ENCODE measurements at places on chromosomes 1 and 21.

GRCh38 chr1:5725855-5726585 is 266.2 kb downstream of the NPHP4 start:
- no peak for DNase-seq

DNA sequence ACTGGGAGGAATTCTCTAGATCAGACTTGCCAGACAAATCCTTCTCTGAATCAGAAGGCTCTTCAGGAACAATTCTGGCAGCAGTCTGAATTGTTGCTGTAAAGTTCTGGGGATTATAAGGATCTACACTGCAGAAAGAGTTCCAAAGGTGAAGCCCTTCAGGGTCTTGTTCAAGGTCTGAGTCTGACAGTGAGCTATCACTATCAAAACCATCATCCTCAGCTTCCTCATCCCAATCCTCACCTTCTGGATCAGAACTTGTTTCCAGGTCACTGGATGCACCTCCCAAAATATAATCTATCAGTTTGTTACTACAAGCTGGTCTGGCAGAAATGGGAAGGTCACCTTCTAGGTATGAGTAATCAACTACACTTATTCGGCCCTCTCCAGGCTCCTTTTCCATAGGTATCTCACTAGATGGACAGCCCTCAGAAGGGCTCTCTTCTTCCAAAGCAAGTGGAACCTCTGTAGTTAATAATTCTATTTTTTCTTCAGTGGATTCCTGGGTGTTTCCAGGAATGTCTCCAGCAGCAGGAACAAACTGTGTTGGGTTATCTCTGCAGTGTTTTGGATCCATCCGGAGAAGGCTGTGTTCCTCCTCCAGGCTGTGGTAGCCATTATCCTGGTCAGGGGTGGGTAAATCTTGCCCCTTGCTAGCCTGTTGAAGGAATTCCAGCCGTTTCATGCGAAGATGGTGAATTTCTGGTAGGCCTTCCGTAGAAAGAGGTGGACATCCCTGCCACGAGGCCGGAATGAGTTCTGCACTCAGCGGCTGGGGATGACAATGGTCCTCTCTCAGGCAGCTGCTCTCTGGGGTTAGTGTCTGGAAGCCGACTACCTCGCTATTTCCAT is 1.6 kb downstream of the PPP1R15B start:
- DNase-seq, result no peak

GRCh38 chr1:168360151-168361021 is 79.7 kb downstream of the TBX19 start:
- no peak for DNase-seq

GRCh38 chr1:25641931-25642573 is 25.5 kb downstream of the MAN1C1 start:
- DNase-seq, result peak; percentile 47

- DNase-seq, result no peak
Measured at GRCh38 chr1:204042516-204042915, 30.4 kb upstream of the SOX13 start.

GRCh38 chr1:236982380-236982779 is 21.9 kb downstream of the MT1HL1 start:
- no peak for DNase-seq

- peak; percentile 67 for DNase-seq
Measured at GRCh38 chr1:24955161-24955560, 25.1 kb upstream of the RUNX3 start.

- DNase-seq, result peak; percentile 77
Measured at GRCh38 chr1:28064064-28064463, 24.3 kb downstream of the EYA3 start.

- no peak for DNase-seq
Measured at GRCh38 chr1:244447024-244447423, 4.7 kb downstream of the ADSS2 start.

DNA sequence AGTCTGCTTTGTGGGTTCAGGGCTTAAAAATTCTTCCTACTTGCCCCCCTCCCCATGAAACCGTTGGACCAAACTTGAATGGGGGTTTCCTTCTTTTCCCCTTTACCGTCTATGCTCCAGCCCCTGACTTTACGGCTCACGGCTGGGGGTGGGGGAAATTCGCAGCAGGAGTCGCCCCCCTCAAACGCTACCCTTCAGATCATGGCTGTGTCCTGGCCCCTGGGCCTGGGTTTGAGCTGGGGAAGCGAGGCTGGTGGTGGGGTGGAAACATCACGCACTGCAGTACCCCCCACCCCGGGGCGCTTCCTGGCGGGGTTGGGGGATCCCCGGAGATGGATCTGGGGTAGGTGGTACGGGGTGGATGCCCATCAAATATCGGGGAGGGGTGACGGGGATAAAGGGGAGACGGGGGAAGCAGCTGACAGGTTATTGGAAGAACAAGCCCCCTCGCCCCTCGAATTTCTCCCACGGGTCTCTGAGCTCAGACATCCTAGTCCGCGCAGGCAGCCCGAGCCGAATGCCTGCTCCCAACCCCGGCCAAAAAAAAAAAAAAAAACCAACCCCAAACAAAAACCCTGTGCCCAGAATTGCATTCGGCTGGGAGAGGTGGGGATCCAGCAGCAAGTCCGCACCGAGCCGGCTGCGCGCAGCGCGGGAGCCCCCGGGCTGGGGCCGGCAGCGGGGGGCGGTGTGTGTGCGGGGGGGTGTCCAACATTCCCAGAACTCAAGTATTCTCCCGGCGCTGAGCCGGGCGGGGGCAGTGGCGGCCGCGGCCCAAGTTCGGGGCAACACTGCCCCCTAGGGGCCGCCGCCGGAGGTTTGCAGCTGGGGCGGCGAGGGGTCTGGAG is 59.0 kb upstream of the ACOT11 start:
- peak; percentile 73 for DNase-seq

DNA sequence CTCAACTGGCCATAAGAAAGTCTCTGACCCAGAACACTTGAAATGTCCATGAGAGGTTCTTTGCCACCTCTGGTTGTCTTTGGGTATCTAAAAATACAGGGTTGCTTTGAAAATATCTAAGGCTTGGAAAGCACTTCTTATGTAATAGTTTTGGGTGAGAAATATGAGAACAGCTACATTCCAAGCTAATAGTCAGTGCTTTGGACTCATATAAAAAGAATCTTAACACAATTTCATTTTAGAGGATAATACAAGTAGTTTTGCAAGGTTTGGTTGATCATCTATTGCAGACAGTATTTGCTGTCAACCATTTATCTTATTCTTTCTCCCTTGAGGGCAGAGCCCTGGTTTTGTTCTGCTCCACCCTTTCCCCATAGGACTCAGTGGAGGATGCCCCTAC is 207.5 kb downstream of the KCNK2 start:
- peak; percentile 1 for DNase-seq

- DNase-seq, result no peak
Measured at GRCh38 chr1:15068997-15069396, 84.5 kb upstream of the TMEM51 start.

DNA sequence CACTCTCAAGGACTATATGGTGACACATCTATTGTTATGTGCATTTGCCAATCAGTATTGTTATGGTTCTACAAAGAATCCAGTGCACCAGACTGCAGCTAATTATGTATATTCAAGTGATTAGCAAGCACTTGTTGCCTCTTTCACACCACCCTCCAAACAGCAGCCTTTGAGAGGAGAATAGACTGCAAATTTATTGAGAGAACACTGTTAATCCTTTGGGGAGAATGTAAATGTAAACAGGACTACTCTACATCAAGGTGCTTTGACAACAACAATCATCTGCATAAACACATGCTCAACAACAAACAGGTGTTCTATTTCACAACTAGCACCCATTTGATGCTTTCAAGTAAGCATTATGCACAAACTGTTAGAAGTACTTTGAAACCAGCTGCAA is 117.4 kb downstream of the AKT3 start:
- no peak for DNase-seq

DNA sequence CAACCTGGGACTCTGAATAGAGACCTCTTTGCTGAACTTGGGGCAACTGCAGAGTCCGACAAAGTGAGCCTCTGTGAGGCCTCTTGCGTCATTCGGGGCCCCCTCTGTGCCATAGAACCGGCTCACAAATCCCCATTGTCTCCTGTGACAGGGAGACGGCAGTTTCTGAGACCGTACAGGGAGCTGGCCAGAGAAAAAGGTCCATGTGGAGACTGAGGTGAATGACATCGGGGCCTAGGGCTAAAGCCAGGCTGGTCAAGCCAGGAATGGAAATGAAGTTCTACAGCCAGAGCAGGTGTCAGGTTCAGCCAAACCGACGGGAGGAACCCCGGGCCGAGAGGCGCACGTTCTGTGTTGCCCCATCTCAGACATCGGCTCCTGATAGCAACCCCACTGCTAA is 37.1 kb upstream of the TRIM67 start:
- DNase-seq, result no peak

DNA sequence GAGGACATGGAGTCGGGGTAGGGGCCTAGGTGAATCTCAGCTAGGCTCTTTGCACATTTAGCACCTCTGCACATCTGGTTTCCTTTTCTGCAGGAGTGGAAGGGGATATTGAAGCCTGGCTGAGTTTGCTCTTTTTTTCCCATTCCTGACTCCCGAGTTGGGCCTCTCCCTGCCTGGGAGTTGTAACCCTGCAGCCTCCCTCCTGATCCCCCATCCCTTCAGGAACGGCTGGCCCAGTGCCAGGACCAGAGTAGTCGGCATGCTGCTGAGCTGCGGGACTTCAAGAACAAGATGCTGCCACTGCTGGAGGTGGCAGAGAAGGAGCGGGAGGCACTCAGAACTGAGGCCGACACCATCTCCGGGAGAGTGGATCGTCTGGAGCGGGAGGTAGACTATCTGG is 836 bp downstream of the OLFML3 start:
- DNase-seq, result no peak

GRCh38 chr1:211742272-211742671 is 66.9 kb upstream of the NEK2 start:
- no peak for DNase-seq

DNA sequence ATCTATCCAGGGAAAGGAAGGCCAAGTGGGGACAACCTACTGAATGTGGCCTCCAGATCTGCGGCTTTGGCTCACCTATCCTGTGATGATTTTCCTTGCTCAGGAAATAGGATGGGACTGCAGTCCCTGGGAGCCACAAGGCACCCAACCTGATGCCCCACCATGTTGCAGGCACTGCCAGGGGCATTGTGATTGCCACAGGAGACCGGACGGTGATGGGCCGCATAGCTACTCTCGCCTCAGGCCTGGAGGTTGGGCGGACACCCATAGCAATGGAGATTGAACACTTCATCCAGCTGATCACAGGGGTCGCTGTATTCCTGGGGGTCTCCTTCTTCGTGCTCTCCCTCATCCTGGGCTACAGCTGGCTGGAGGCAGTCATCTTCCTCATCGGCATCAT is 11.8 kb downstream of the ATP1A2 start:
- DNase-seq, result no peak

GRCh38 chr1:88401313-88401712 is 282.8 kb upstream of the PKN2 start:
- no peak for DNase-seq

DNA sequence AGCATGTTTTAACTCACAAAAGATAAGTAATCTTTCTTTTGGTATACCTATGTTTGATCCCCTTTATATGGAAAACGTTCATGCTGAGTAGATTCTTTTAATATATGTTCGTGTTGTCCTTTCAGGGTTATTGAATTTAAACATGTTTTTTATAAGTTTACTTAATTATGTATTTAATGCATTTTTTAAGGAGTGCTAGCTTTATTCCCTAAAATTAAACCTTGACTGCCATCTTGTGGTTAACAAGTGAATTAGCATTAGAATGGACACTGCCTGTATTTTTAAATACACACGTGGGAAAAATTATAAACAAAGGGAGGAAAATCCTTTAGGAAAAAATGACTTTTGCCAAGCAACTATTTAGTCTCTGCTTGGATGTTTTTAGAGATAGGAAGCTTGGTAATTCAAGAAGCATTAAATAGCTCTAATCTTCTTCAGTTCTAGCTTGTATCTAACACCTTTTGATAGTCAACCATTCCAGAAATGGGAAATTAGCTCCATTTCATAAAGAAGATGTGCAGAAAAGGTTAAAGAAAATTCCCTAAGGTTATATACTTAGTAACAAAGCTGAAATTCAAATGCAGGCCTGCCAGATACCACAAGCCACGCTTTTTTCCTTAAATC is 43.0 kb downstream of the UBE2U start:
- peak; percentile 65 for DNase-seq

- DNase-seq, result peak; percentile 67
Measured at GRCh38 chr1:172778456-172779455, 119.9 kb downstream of the FASLG start.

GRCh38 chr1:9127395-9128165 is 1.3 kb downstream of the GPR157 start:
- DNase-seq, result no peak

DNA sequence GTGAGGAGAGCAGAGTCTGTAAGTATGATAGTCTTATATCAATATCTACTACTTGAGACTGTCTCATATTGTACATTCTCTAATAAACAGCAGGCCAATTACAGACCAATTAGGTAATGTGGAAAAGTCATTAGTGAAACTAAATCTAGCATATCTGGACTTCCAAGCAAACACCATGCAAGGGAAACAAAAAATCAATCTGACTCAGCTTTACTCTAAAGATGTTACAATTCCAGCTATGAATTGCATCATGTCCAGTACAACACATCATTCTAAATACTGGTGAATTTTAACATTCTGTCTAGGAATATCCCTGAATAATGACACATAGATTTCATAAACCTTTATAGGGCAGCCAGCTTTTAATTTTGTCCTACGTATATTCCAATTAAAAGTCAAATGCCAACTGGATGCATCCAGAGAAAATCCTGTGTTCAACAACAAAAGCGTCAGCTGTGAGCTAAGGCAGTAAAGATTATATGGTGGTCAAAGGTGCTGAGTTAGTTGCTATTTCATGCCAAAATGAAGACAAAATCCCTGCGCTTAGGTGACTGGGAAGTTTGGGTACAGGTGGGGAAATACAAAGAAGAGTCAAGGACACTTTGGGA is 159.3 kb downstream of the TTLL7 start:
- peak; percentile 48 for DNase-seq

DNA sequence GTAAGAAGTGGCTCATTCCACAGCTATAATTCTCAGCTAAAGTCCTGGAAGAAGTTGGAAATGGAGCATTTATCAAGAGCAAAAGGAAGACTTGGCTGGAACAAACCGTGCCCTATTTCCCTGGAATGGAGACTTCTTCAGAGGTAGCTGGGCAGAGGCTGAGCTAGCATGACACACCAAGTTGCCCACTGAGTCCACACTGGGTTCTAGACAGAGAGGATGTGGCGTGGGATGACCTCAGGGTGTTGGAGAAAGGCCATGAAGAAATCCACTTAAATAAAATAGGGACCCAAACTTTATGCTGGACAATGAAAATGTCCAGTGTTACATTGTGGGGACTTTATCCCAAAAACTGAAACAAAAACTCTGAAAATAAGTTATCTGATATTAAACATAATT is 116.2 kb downstream of the KCNJ6 start:
- no peak for DNase-seq

GRCh38 chr1:207007352-207008033 is 25.1 kb downstream of the C1orf116 start:
- peak; percentile 43 for DNase-seq

DNA sequence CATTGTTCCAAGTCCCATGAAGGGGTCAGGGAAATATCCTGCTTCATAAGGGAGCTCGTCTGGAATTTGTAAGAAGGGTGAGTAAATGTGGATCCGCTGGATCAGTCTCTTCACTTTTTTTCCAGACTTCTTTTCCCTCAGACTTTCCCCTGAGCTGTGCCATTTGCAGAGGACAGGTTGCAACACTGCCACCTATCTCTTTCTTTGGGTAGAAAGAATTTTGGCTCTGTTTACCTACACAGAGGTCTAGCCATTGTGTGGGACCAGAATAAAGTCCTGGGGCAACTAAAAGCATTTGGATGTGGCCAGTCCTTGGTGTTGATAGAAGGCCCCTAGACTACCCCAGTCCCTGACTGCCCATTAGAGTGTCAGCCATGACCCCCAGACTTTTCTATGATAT is 1146.7 kb upstream of the PRMT6 start:
- no peak for DNase-seq
